ENCODE measurements at places on chromosomes 5 and 9. TPM values are rescaled to one million over a fixed set of nuclear protein-coding genes. Genes with fewer than 3 reads are reported as not detected.

- DNase-seq: no peak
- H3K4me1 ChIP-seq: peaks cover 23% of the 10 kb centered on the region
- no peak overlapping the region for H3K27ac ChIP-seq
- no peak overlapping the region for H3K4me3 ChIP-seq
Observed at GRCh38 chr5:109656829-109657228, 32.9 kb upstream of the MAN2A1 start.

GRCh38 chr9:91995000-91995655, 45.1 kb upstream of the ROR2 start:
- peaks cover 5% of the 10 kb centered on the region for H3K27me3 ChIP-seq
- H3K36me3 ChIP-seq: no peaks in the 10 kb centered on the region
- no peaks in the 10 kb centered on the region for H3K4me1 ChIP-seq
- no peak for DNase-seq

DNA sequence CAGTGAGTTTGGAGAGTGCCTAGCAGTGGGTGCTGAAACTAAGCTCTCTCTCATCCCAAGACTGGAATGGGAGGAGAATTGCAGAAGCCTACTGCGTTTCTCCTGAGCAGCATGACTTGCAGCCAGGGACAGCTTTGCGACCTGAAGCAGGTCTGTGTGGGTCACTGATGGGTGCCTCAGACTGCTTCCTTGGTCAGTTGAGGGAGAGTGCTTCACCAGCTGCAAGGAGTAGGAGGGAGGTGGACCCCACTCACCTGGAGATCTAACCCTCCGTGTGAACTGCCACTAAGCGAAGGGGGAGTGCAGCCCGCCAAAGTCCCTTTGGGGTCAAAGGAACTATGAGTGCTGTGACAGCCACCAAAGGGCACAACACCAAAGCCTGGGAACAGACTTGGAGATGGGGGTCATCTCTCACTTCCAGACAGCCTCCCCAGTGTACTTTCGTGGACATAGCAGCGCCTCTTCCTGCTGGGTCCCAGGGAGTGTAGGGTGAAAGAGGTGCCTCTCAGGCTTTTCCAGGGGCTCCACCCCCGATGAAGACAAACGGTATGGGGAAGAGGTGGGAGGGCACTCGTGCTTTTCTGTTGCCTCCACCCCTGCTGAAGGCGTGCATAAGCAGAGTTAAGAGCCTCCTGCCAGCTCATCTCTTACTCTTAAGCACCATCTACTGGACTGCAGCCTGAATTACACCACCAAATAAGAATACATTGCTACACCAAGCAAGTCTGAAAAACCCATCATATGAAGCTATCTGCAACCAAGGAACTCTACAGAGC, 34.3 kb upstream of the MACIR start:
- no peak for DNase-seq
- H3K4me1 ChIP-seq: no peaks in the 10 kb centered on the region
- no peak overlapping the region for H3K4me3 ChIP-seq
- no peaks in the 10 kb centered on the region for H3K27me3 ChIP-seq
- no peaks in the 10 kb centered on the region for H3K36me3 ChIP-seq

- H3K4me3 ChIP-seq: no peak overlapping the region
- no peaks in the 10 kb centered on the region for H3K27me3 ChIP-seq
- no peaks in the 10 kb centered on the region for H3K36me3 ChIP-seq
- no peak overlapping the region for H3K27ac ChIP-seq
- no peak for DNase-seq
Observed at GRCh38 chr9:74861773-74862474, 25.8 kb downstream of the TRPM6 start.

DNA sequence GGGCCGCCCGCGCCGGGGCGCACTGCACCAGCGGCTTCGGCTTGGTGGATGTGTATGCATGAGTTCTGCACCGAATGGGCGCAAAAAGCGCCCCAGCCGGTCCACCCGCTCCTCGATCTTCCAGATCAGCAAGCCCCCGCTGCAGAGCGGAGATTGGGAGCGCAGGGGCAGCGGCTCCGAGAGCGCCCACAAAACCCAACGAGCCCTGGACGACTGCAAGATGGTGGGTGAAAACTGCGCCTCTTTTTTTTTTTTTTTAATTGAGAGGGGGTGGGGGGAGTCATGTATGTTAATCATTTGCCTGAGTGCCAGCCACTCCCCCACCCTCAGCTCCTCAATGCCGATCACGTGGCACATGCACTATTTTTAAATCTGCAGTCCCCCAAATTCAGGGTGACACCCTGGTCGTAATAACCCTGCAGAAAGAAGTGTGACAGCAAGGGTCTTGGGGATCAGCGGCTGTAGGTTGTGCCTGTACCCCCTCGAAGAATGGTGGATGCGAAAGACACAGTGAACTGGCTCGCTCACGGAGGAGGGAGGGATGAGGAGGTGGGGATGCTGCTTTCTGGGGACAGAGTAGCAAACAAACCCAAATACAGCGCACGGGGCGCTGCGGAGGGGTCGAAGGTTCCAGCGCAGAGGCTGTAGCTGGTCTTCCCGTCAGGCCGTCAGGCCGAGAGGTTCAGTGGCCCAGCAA, 900 bp downstream of the RGS7BP start:
- no peaks in the 10 kb centered on the region for H3K36me3 ChIP-seq
- H3K27ac ChIP-seq: no peak overlapping the region
- peak overlapping the region; percentile 50 for H3K4me3 ChIP-seq
- DNase-seq: no peak

- H3K4me3 ChIP-seq: no peak overlapping the region
- no peak overlapping the region for H3K27ac ChIP-seq
- DNase-seq: no peak
- H3K27me3 ChIP-seq: no peaks in the 10 kb centered on the region
Observed at GRCh38 chr5:111997711-111998110, 240.7 kb upstream of the NREP start.

DNA sequence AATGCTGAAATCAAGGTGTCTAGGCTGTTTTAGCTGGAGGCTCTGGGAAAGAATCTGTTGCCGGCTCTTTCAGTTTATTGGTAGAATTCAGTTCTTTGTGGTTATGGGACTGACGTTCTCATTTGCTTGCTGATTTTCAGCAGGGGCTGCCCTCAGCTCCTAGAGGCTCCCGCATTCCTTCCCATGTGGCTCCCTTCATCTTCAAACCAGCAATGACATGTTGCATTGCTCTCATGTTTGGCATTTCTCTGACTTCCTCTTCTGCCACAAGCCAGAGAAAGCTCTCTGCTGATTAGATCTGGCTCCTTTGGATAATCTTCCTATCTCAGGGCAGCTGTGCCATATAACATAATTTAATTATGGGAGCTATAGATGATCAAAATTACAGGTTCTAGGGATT, 360.3 kb downstream of the LRRC70 start:
- no peak overlapping the region for H3K27ac ChIP-seq
- H3K4me3 ChIP-seq: no peak overlapping the region
- no peaks in the 10 kb centered on the region for H3K4me1 ChIP-seq
- no peaks in the 10 kb centered on the region for H3K27me3 ChIP-seq
- no peaks in the 10 kb centered on the region for H3K36me3 ChIP-seq

GRCh38 chr5:97906135-97906534, 723.1 kb upstream of the RIOK2 start:
- H3K4me3 ChIP-seq: no peak overlapping the region
- DNase-seq: no peak
- H3K27ac ChIP-seq: no peak overlapping the region
- no peaks in the 10 kb centered on the region for H3K4me1 ChIP-seq
- no peaks in the 10 kb centered on the region for H3K27me3 ChIP-seq
- H3K36me3 ChIP-seq: no peaks in the 10 kb centered on the region

DNA sequence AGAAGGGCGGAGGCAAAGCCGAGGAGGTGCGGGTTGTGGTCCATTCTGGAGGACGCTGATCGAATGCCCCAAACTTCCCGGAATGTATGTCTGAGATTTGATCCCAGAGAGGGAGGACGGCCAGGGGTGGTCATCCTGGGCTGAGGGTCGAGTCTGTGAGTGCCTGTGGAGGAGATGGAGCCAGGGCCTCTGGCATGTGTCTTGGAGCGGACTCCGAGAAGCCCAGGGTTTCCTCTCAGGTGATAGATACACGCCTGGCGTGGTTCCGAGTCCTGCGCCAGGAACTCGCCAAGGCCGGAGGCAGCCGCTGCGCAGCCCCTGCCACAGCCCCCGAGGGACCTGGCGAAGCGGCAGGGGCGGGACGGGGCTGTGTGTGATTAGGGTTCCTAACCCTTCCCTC, 363 bp downstream of the ZNF454 start:
- peak; percentile 10 for DNase-seq
- H3K27ac ChIP-seq: no peak overlapping the region
- peak overlapping the region; percentile 82 for H3K4me3 ChIP-seq
- H3K4me1 ChIP-seq: no peaks in the 10 kb centered on the region
- H3K27me3 ChIP-seq: no peaks in the 10 kb centered on the region
- H3K36me3 ChIP-seq: no peaks in the 10 kb centered on the region

DNA sequence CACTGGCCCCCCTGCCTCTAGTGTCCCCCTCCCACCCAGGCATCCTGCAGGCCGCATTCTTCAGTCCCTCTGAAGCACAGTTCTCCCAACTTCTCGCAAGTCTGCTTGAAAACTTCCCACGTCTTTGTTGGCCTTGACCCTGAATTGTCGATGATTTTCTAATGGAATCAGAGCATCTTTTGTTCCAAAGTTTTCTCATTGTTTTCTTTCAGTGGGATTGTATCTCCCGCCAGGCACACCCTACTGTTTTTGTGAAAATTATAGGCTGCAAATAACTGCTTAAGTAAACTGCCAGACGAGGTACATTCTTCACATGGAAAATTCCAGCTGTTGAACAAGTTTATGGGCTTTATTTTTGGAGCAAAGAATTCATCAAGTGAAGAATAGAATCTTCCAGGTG, 122.6 kb upstream of the SLC25A48 start:
- H3K4me1 ChIP-seq: no peaks in the 10 kb centered on the region
- H3K4me3 ChIP-seq: no peak overlapping the region
- no peak for DNase-seq
- no peaks in the 10 kb centered on the region for H3K27me3 ChIP-seq
- no peaks in the 10 kb centered on the region for H3K36me3 ChIP-seq
- H3K27ac ChIP-seq: no peak overlapping the region

- DNase-seq: no peak
- H3K4me1 ChIP-seq: no peaks in the 10 kb centered on the region
- H3K27me3 ChIP-seq: no peaks in the 10 kb centered on the region
- no peak overlapping the region for H3K27ac ChIP-seq
- H3K36me3 ChIP-seq: no peaks in the 10 kb centered on the region
Observed at GRCh38 chr5:152105085-152105484, 180.4 kb upstream of the GLRA1 start.

DNA sequence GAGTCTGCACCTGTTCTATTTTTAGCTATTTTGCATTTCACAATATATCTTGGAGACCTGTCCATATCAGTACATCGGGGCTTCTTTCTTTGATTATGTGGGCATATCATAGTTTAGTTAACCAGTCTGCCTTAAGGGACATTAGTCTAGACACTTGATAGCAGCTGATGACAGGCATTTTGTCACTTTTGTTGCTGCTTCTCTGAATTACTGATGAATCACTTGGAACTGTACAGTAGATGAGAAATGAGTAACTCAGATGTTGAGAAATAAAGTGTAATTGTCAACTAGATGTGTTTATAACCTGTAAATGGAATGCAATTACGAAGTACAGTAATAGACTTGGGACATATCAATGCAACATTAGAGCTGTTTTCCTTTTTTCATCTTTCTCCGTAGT, 7.1 kb downstream of the ZFP2 start:
- H3K4me3 ChIP-seq: no peak overlapping the region
- H3K27me3 ChIP-seq: no peaks in the 10 kb centered on the region
- H3K4me1 ChIP-seq: no peaks in the 10 kb centered on the region
- DNase-seq: no peak
- no peaks in the 10 kb centered on the region for H3K36me3 ChIP-seq
- no peak overlapping the region for H3K27ac ChIP-seq

- no peaks in the 10 kb centered on the region for H3K36me3 ChIP-seq
- H3K27ac ChIP-seq: no peak overlapping the region
- no peaks in the 10 kb centered on the region for H3K27me3 ChIP-seq
Observed at GRCh38 chr9:71223953-71224538, 102.6 kb upstream of the TRPM3 start.

- H3K4me3 ChIP-seq: no peak overlapping the region
- no peaks in the 10 kb centered on the region for H3K27me3 ChIP-seq
- H3K27ac ChIP-seq: no peak overlapping the region
Observed at GRCh38 chr5:139285651-139286392, 7.7 kb upstream of the MATR3 start.

DNA sequence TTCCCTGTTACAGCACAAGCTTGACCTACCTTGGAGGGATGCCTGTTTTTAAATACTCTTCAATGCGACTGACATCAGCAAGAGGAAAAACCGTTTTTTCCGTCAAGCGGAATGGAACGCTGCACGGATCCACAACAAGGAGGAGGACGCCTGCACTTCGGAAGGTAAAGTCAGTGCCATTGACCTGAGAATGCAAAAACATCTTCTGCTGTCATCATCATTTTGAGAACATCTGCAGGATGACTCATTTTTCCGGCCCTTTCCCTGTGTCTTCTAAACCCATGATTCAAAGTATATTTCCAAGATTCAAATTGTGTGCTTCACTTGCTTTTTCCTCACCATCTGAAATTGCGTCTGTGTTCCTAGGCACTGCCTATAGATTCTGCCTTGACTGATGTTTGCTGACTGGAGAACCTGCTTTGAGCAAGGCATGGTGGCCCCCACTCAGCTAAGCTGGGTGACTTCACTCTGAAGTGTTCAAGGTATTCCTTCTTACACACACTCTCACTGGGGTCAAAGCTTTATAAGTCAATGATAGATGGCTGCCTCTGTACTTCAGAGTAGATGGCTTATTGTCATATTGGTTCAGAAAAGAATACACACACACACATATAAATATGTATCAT, 78.1 kb downstream of the CEMIP2 start:
- H3K4me1 ChIP-seq: no peaks in the 10 kb centered on the region
- DNase-seq: no peak
- no peak overlapping the region for H3K4me3 ChIP-seq
- H3K27ac ChIP-seq: no peak overlapping the region
- no peaks in the 10 kb centered on the region for H3K36me3 ChIP-seq

DNA sequence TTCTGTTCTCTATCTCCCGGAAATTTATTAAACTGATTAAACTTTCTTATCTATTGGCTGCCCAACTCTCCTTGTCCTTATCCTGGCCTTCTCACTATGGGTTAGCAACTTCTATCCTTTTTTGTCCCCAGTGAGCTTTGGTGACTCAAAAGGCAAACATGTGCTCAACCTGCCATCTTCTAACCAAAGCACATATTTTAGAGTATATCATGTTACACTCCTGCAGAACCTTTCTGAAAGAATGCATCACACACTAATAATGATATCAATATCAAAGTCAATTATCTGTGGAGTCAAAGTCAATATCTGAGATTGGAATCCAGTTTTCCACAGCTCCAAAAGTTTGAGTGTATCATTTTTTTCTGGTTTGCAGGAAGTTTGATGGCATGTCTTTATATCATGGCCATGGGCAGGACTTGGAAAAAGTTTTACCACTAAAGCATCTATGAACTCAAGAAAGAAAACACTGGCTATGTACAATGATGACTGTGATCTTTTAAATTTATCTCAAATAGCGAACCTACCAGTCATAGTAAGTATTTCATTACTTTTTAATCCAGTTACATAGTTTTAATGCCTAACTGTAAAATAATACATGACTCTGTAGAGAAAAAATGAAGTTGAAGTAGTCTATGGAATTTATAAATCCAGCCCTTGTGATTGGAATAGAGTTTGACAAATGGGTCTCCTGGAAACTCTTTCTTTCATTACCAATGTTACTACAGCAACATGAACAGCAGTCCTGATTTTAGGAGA, 166.8 kb downstream of the DROSHA start:
- DNase-seq: no peak
- no peak overlapping the region for H3K4me3 ChIP-seq
- H3K36me3 ChIP-seq: no peaks in the 10 kb centered on the region
- no peaks in the 10 kb centered on the region for H3K27me3 ChIP-seq
- H3K27ac ChIP-seq: no peak overlapping the region

Gene C9
- not detected for total RNA-seq

Gene PCDHGA8
- total RNA-seq: 0.89 TPM

Gene KCNV2
- not detected for total RNA-seq

Gene RABGAP1
- total RNA-seq: 20.8 TPM

Gene TMEM161B
- total RNA-seq: 5.5 TPM

Gene RPL7A
- total RNA-seq: 1,234 TPM

Gene FLT4
- total RNA-seq: 0.79 TPM

Gene PCDHB7
- total RNA-seq: 0.23 TPM

Gene PCDHGB3
- 2.2 TPM for total RNA-seq

All from pancreas (tissue), 10 donors.